KG1 (cell line): ENCODE measurements at places on chromosomes 3 and 15.

DNA sequence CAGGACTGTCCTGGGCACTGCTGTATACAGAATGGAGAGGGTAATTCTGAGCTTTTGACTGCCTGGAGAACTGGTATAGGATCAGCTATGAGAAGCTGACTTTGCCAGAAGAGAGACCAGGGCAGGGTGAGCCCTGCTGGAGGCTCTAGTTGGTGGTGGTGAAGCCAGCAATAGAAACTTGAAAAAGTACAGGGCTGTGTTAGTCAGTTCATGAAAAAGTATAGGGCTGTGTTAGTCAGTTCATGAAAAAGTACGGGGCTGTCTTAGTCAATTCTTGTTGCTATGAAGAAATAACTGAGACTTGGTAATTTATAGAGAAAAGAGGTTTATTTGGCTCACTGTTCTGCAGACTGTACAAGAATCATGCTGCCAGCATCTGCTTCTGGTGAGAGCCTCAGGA lies 63.5 kb upstream of the C2CD4B start:
- no peak for DNase-seq

DNA sequence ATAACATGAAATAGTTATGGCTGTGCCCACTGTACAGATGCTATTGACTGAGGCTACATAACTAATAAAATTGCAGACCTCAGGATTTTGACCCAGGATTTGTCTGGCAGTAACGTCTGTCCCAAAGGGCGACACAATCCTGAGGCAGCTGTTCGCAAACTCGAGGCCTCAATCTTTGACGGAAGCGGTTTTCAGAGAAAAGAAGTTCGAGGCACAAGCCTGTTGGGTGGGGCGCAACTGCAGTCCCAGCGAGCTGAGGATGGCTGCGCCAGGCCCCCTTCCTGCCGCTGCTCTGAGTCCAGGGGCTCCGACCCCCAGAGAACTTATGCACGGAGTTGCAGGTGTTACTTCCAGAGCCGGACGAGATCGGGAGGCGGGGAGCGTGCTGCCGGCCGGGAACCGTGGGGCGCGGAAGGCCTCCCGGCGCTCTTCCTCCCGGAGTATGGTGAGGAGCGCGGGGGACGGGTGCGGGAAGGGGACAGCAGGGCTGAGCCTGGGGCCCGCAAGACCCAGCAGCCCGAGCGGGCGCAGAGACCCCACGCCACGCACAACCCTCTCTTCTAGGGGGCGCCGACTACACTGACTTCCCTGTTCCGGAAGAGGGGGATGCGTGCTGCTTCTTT lies at the start of gene PARP15:
Gene PARP15 (plus strand): TSS at position 242 of the 623 bp plus-strand sequence. CDS start 18 bp downstream, at position 260.
- no peak for DNase-seq

GRCh38 chr3:103513003-103513402 lies 1078.2 kb downstream of the ZPLD1 start:
- no peak for DNase-seq

DNA sequence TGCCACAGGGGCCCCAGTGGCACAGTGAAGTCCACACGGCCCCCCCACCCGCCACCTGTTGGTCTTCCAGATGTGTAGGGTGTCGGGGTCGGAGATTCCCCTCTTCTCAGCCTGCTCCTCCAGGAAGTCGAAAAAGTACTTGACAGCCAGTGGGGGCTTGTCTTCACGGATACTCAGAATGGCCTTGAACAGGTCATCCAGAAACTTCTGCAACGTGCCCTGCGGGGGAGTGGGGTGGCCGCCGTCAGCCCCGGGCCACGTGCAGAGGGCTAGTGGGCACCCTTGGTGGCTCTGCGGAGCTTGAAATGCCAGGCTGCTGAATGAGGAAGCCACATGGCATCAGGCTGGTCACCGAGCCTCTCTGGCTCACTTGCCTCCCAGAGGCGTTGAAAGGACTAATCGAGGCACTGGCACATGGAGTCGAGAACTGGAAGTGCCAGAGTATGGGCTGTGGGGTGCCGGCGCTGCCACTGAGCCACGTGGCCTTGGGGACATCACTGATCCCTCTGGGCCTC lies 16.6 kb downstream of the H1-8 start:
- DNase-seq = no peak

GRCh38 chr3:25662736-25663320 lies 1.9 kb downstream of the TOP2B start:
- no peak for DNase-seq

GRCh38 chr3:100097919-100098783 lies 16.1 kb downstream of the FILIP1L start:
- no peak for DNase-seq

DNA sequence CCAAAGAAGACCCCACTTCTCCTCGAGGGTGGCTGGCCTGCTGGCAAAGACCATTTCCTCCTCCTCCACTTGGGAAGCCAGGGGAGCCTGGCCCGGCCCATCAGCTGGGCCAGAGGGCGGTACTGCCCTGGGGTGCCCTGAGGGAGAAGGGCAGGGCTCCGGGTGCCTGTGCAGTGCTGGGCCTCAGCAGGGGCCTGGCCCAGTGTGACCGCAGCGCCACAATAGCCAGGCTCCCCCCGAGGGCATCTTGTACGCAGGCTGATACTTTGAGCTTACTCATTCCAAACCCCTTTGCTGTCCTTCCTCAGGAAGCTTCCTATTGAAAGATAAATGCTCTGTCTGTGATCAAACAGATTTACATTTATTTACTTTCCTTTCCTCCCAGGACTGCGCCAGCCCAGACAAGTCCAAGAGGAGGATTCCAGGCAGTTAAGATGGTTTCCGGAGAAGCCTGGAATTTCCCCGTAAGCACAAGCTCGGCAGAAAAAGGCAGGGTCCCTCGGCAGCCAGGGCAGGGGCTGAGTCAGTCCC lies 240.1 kb downstream of the XXYLT1 start:
- no peak for DNase-seq

- DNase-seq = no peak
Observed at GRCh38 chr15:81315452-81316175, 8.3 kb downstream of the STARD5 start.

- DNase-seq = no peak
Observed at GRCh38 chr3:35383216-35383615, 256.1 kb upstream of the ARPP21 start.
